ENCODE measurements at places on chromosomes 12 and 14. TPM values are rescaled to one million over a fixed set of nuclear protein-coding genes. Genes with fewer than 3 reads are reported as not detected.

DNA sequence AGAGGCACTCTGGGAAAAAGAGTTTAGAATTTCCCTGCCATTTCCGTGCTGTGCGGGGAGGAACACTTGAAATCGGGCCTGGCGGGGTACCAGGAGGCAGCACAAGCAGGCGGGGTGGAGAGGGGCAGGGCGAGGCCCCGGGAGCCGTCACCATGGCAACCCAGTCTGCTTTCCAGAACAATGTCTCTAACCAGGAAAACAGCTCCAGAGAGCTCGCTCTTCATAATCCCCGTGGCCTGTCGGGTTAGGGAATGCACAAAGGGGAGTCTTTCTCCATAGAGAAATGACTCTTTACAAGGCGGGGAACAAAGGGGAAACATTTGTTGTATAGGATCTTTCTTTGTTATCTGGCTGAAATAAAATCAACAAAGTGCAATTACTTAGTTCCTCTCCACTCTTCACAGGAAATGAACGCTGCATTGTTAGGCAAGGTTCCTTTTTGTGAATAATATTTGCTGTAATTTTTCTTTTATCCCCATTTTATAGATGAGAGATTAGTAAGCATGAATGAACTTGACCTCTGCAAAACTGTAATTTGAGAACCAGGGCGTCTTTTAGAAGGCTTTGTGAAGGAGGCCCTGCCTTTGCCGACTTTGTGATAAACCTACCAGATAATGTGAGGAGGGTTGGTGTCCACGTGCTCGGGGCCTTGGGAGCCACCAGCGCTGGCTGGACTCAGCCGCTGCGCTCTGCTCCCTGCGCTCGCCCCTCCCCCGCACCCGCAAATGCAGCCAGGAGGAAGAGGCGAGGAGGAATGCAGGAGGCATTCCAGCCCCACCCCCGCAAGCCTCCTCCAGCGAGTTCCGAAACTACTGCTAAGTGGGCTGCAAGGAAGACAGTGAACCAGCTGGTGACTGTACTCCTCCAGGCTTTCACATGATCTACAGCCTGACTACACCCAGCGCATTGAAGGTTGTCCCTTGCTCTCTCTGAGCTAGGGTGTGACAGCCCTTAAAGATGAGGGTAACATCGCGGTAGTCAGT, 105.2 kb upstream of the ATF7IP start:
- DNase-seq: peak; percentile 42

DNA sequence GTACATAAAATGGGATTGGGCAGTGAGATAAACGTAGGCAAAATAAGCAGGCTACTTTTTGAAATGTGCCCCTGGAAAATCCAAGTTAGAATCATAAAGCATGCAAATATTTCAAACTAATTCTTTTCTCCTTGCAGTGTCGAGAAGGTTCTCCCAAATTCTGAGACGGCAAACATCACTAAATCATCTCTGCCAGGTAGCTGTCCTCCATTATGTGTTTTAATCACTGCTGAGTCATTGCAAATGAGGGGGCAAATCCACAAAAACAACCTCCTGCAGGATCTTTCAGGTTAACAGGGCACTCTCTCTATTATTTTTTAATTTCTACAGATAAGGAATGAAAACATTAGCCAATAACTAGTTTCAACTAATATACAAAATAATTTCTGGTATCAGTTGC, 63.2 kb upstream of the RIC8B start:
- DNase-seq: no peak

GRCh38 chr14:65424531-65424930, 12.0 kb downstream of the FUT8 start:
- DNase-seq: no peak

GRCh38 chr14:38253676-38254075, 2.2 kb downstream of the CLEC14A start:
- no peak for DNase-seq

DNA sequence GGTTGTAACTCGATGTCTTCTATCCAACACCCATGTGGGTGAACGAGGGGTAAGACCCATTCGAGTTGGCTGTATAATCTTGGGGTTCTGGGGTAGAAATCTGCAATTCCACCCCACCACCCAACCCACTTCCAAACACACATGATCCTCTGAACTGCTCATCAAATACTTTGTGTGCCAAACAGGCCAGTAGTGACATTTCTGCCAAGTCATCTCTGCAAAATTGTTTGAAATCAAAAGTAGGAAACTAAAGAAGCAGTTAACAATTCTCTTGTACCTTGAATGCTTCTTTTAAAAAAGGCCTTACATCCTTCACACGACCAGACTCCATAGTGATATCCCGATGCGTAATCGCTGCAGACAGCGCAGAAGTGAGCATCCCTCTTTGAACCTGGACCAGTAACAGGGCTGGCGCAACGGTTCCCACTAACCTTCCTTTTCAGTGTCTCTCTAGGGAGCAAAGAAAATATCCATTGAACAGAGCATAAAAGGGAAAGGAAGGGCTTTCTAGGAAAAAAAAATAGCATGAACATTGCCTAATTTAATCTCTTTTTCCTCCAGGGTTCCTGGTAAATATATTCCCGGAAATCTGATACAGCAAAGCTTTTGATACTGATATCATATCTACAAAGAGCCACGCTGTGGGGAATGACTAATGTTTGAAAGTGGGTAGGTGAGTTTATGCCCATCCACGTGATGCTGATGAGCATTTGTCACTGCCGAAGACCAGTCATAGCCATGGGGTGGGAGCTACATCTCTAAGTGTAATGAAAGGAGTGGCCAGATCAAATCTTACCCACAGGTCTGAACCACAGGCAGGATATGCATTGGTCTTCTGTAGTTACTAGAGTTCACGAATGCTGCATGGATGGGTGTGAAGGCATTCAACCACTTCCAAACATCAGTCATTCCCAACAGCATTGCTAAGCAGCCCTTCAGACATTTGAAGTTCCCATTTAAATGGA, 14.2 kb downstream of the ESR2 start:
- DNase-seq: peak; percentile 89

- no peak for DNase-seq
Observed at GRCh38 chr14:51862176-51862796, 1.9 kb downstream of the GNG2 start.

Gene KSR2
- not detected for total RNA-seq

Gene AQP6
- total RNA-seq: not detected

GRCh38 chr12:95808146-95808545, 17.6 kb upstream of the NTN4 start:
- no peak for DNase-seq

DNA sequence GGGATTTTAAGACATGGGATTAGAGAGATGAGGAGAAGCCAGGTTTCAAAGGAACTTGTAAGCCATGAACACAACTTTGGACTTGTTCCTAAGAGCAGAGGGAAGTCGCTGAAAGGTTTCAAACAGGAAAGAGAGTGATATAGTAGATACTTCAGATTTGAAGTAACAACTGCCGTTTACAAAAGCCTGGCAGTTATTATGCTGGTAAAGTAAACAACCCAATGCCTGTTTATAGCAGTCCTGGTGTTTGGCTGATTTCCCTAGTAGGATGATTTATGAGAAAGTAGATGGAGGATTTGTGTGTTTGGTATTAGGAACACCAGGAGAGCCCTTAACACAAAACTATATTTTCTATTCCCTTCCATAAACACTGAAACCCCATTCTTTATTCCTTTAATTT, 285.7 kb downstream of the RMST start:
- DNase-seq: no peak

Gene WASHC3
- total RNA-seq: 58.4 TPM

- DNase-seq: no peak
Observed at GRCh38 chr12:92543359-92543758, 159.4 kb upstream of the PLEKHG7 start.

DNA sequence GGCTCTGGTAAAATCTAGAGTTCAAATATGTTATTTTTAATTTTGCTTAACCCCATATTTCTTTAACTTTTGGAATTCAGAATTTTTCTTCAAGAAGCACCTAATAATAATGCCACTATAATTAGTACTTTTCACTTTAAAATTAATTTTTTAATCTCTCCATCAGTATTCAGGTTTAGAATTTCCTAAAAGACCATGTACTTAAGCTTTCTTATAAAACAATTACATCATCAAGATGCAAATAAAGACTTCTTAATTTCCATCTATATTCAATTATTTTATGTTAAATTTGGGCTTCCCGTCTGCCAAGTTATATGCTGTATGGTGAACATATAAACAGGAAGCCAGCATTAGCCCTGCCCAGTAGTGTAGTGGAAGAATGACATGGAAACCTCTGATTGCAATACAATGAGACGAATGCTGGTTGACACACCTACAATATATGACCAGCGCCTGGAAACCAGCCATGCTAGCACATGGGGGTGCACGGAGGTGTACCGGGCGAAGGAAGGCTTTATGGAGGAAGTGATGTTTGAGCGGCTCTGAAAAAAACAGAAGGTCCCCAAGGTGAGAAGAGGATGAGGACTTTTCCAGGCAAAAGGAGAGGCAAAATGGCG, 82.2 kb downstream of the LLPH start:
- no peak for DNase-seq

Gene RTL1
- total RNA-seq: 0.07 TPM

GRCh38 chr14:94056579-94057308, 24.3 kb downstream of the DDX24 start:
- no peak for DNase-seq

DNA sequence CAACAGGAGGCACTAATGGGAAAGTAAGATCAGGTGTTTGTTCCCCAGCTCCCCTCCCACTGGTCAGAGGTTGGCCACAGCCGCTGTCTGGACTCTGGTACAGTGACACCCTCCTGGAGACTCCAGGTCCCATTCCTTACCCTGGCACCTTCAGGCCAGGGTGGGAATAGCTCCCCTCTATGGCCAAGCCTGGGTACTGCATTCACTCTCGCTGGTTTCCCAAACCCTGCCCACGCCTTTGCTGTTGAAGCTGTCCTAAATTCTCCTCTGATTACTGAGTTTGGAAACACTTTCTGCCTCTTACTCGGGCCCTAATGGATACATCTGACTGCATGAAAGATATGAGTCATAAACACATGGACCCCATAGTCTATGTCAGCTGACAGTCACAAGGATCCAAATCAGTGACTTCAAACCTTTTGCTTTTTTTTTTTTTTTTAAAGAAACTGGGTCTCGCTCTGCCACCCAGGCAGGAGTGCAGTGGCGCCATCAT, 17.9 kb downstream of the HRK start:
- DNase-seq: peak; percentile 42

DNA sequence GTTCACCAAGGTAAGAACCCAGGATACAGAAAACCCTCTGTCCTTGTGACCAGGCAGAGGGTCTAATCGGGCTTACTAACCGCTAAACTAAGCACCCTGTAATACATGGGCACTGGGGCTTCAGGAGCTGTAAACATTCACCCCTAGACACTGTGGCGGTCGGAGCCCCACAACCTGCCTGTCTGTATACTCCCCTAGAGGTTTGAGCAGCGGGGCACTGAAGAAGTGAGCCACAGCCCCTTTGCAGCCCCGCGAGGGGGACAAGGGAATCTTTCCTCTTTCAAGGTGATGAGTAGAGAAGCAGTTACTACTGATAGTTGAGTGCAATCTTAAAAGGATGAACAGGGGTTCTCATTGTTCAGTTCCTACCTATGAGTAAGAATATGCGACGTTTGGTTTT, 397.2 kb downstream of the AEBP2 start:
- DNase-seq: no peak

Gene CLEC12A
- not detected for total RNA-seq

DNA sequence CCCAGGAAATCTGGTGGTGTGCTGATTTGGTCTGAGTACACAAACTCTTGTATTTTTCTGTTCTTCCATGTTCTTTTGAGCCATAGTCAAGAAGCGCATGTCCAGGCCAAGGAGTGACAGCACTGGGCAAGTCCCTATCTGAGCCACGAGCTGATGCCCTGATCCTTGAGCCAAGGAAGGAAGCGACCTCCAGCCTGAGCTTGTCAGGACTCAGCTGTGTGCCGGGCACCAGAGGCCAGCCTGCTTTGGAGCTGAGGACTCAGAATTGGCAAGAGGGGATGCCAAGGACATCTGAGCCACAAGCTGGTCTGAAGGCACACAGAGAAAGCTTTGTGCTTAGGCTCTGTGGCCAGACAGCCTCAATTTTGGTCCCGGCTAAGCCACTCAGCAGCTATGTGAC, 52.6 kb downstream of the GALNT16 start:
- no peak for DNase-seq

- DNase-seq: peak; percentile 66
Observed at GRCh38 chr12:84502180-84502860, 410.3 kb downstream of the SLC6A15 start.

DNA sequence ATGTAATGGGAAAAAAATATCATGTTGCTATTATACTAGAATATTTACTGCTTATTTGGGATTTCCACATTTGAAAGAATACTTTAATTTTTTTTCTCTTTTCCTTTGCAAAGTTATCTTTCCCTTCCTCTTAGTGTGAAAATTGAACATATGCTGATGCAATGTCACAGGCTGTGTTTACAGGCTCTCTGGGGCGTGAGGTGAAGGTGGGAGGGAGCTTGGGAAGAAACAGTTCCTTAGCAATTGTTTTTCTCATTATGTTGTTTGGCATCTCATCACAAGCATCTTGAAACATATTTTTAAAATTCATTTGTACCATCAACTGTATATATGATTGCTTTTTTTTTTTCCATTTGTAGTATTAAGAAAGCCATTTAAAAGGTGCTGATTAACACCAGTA, 47.9 kb upstream of the NAV3 start:
- DNase-seq: no peak

- DNase-seq: no peak
Observed at GRCh38 chr12:13436182-13436581, 239.7 kb downstream of the EMP1 start.

Gene SLC10A1
- not detected for total RNA-seq

Gene KRT6A
- not detected for total RNA-seq

GRCh38 chr12:26512213-26512612, 316.8 kb downstream of the SSPN start:
- DNase-seq: no peak

Gene RND1
- total RNA-seq: 0.07 TPM

- DNase-seq: peak; percentile 23
Observed at GRCh38 chr14:95918466-95918865, 41.8 kb downstream of the TUNAR start.

- DNase-seq: peak; percentile 71
Observed at GRCh38 chr12:64452559-64453329, 824 bp downstream of the TBK1 start.

Gene AJUBA
- total RNA-seq: 89.2 TPM

Gene RIC8B
- total RNA-seq: 12.7 TPM

Data from HT1080 (cell line).